ENCODE measurements at places on chromosomes 5 and 9.

- DNase-seq: no peak
Observed at GRCh38 chr5:133423618-133424282, 188.6 kb downstream of the FSTL4 start.

DNA sequence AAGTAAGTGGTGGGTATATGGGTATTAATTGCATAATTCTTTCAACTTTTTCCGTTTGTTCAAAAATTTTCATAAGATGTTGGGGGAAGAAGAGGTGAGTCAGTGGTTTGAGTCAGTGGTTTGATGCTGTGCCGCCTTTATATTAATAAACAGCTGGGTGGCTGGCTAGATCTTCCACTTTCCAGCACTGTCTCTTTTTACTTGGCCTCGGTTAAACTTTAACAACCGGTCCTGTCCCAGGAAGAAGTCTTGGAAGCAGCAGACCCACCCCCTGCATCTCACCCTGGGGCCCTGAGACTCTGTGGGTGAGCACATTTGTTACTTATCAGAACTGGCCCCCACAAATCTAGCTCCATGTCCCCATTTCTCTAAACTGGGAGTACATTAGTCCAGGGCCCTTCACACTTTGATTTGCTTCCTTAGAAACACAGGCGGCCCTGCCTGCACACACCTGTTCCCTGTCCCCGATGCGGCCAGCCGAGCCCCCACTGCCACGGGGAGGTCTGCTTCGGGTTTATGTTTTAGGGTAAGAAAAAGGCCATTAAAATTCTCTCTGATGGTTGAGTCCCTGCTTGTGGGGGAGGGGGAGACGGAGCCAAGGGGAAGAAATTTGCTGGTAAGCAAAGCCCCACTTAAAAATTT is 90.7 kb downstream of the PTCH1 start:
- DNase-seq: no peak

DNA sequence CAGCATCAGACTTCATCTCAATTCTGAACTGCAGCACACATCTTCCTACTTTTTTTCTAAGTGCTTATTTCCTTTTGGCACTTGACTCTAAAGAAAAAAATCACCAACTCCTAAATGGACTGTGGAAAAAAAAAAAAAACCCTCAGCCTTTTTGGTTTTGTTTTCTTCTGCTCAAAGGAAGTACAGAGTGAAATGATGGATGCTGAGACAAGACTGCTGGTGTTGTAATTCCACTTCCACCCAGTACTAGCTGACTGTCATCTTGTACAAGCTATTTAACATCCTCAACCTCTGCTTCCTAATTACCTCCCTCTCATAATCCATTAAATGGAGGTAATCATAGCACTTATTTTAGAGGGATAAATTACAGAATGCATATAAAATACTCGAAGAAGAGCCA is 171.5 kb upstream of the GNA14 start:
- DNase-seq: no peak

- no peak for DNase-seq
Observed at GRCh38 chr9:15977438-15977837, 424.6 kb downstream of the CCDC171 start.

- no peak for DNase-seq
Observed at GRCh38 chr5:173888473-173889131, 453 bp downstream of the CPEB4 start.

GRCh38 chr5:160352308-160352707 is 18.1 kb downstream of the C1QTNF2 start:
- no peak for DNase-seq

GRCh38 chr9:89821081-89821480 is 216.3 kb downstream of the GADD45G start:
- DNase-seq: no peak

GRCh38 chr5:58582019-58582802 is 664 bp upstream of the RAB3C start:
- DNase-seq: no peak

GRCh38 chr5:157682257-157682656 is 10.9 kb downstream of the C5orf52 start:
- no peak for DNase-seq

DNA sequence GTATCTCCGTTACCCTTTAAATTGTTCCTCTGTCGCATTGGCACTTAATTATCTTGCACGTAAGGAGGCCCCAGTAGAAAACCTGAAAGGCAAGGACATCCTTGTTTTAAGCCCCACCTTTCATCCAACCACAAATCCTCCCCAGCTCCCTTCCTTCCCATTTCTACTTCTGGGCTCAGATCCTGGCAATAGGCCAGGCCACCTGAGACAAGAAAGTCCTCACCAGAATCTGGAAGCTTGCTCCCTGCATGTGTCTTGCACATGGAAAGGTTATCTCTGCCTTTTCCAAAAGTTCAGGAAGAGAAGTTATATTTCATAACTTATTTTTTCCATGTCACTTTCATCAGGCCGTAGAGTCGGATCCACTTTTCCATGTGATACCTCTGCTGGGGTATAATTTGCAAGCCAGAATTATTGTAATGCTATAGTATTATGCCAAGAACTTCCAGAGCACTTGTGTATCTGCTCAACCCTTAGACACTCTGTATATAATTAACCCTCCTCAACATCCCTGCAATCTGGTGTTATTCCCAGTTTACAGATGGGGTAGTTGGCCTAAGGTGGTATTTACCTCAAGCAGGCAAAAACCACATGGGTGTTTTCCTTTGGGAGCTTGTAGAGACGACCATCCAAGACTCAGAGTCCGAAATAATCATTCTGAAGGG is 2.6 kb upstream of the SHB start:
- DNase-seq: no peak

DNA sequence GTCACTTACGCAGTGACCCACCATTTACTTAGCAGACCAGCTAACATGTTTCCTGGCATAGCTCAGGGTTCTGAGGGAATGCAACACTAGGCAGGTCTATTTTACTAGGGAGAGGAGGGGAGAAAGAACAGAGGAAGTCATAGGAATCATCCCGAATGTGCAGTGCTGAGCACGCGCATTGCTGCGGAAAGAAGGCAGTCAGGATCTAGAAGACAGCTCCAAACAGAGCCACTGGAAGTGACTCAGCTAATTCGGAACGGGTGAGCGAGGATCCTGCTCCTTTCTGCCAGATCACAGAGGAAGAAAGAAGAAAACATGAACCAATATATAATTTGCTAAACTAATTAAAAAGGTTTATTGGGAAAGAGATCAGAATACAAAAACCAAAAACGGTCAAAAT is 339.8 kb downstream of the EFNA5 start:
- no peak for DNase-seq

Measured in esophagus squamous epithelium (tissue), 5 donors.